ENCODE measurements at places on chromosomes 2 and 18. TPM values are rescaled to one million over a fixed set of nuclear protein-coding genes. Genes with fewer than 3 reads are reported as not detected.
A peak's percentile ranks its signal among the peaks of the same experiment; 100 is the strongest.

GRCh38 chr2:133503323-133503722 is 64.9 kb downstream of the NCKAP5 start:
- DNase-seq = no peak

The ASNSD1 gene
- total RNA-seq = 70.2 TPM

GRCh38 chr2:145146691-145147090 is 626.8 kb upstream of the ZEB2 start:
- no peak for DNase-seq

The ICOS gene
- total RNA-seq = 161 TPM

DNA sequence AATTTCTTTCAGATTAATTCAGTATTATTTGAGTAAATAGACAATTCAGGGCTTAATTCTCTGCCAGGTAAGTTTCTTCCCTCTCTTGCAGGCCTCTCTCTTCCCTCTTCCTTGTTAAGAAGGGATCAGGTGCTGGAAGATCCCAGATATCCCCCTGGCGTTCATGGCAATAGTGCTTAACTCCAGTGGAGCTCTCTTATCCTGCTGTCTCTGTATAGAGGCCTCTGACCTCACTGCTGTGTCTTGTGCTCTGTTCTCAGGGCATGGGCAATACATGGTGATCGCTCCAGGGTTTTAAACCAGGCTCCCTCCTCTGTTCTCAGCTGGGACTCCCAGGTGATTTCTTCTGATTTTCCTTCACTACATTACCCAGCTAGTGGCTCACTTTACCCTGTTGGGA is 226.8 kb downstream of the MC4R start:
- no peak for DNase-seq

DNA sequence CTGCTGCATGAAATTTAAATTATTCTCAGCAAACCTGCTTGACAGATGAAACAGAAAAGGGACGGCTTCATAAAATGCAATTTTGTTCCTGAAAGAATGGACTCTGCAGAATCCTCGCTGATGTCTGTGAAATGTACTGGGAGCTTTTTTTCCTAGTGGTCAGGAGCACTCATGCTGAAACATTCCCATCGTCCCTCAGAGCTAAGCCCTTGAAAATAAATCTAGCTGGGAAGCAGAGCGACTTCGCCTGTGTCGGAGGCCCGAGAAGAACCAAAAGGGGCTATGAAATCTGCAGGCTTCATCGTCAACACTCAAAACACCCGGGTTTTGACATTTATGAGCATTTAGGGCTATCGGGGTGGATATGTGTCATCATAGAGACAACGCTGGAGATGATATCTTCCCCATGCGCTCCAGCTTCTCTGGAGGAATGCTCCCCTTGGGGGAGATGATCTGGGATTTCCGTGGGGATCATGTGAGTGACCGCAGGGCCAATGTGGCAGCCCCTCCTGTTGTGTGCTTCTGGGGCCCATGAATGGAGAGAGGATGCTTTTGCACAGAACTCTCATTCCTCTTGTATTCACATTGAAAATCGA is 182.3 kb downstream of the KLHL29 start:
- DNase-seq = no peak

DNA sequence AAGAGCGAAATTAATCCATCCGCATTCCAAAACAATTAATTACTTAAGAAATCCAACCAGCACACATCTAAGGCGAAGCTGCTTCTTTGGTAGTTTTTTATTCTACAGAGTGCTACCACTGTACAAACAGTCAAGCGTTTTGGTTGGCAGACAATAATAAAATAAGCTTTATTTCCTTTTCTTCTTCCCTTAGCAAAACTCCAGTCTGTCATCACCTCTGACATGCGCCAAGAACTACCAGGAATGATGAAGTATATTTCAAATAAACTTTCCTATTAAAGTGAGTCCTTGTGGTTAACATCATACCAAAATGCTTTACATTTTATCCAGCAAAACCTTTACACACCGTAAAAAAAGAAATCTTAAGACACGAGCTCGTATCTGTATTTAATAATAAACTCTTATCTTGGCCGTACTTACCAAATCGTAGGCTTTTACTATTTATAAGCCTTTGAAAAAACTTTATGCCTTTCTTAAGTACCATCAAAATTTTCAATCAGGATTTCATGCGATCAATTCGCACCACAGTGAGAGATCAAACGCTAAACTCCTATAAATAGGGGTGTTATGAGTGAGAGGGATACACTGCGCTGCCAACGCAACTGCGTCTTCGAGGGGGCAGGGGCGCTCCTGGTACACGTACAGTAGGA is 1.3 kb downstream of the ATL2 start:
- peak; percentile 34 for DNase-seq

The SERPINB11 gene
- total RNA-seq = not detected

DNA sequence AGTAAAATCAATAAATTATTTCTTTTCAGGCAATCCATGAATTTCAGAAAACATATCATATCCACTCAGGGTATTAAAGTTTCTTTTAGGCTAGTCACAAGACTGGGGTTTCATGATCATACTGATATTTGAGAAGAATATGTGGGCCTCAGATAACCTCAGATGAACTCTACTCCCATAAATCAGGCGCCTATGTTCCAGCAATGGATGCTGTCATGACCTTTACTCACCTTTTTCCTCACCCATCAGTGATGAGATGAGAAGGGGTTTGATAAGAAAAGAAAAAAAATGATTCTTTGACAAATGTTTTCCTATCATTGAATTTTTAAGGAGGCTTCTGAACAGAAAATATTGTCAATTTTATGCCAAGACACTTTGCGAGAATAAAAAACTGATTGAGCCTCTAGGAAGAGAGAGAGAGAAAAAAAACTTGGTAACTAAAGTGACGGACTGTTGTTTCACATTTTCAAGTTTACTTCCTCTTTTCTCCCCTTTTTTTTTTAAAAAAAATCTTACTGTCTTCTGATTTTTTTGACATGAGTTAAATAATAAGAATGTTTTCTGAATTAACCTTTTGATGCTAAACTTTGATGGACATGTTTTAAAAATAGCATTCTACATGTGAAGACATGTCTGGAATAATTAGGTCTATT is 309.1 kb upstream of the MAP2 start:
- DNase-seq = no peak

DNA sequence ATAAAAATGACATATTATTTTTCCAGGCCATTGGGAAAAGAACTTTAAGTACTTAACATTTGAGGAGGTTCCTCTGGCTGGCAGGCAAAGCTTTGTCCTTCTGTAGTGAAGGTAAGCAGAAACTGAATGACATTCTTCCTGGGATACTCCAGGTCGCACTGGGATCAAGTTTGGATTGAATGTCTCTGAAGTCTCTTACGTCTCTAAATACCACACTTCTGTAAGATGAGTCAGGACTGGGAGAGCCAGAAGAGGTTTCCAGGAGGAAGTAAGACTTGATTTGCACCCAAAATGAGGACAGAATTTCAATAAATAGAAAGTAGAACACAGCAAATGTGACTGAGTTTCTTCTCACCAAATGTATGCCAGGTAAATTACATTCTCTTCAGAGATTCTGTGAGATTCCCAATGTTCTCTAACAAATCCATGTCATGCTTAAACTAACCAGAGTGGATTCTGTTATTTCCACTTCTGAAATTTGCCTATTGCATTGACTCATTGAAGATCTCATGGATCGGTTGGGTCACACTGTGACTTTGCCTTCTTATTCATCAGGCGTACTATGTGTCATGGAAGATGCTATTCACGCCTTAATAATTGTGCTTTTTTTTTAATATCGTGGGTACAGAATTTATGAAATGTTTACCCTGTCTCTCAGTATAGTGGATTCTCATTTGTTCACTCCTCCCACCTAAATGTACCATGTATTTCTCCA is 25.5 kb upstream of the VIT start:
- no peak for DNase-seq

DNA sequence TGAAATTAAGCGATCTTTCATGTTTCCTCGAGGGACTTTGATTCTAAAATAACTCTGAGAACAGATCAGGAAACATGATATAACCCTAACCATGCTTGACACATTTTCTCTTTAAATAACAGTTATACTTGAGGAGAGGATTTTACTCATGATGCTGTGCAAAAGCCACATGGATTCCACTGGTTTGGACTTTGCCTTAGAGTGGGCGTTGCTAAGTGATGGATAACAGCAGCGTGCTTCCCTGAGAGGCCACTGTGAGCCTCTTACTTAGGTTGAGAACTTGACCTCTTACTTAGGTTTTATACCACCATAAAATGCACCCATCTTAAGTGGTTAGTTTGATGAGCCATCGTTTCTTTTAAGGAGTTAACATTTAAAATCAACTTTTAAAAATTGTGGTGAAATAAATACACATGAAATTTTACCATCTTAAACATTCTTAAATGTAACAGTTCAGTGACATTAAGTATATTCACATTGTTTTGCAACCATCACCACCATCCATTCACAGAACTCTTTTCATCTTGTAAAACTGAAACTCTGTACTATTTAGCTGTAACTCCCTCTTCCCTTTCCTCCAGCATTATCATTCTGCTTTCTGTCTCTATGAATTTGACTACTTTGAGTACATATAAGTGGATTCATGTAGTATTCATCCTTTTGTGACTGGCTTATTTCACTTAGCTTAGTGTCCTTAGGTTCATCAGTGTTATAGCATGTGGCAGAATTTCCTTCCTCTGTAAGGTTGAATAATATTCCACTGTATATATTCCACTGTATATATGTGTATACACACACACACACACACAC is 22.6 kb downstream of the ANXA4 start:
- no peak for DNase-seq

DNA sequence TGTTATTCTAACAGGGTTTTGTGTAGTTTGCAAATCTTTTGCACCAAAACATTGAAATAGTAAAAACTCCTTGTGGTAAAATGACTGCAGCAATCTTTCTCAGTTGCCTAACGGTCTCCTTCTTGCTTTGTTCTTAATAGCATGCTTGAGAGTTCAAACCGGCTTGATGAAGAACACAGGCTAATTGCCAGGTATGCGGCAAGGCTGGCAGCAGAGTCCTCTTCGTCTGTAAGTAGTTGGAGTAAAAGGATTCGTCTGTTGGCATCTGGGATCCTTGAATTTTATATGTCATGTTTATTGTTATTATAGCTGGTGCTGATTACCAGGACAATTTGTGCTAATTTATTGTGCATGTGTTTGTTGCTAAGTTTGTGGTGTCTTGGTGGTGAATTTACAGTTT is 138.1 kb downstream of the DTNA start:
- DNase-seq = no peak

DNA sequence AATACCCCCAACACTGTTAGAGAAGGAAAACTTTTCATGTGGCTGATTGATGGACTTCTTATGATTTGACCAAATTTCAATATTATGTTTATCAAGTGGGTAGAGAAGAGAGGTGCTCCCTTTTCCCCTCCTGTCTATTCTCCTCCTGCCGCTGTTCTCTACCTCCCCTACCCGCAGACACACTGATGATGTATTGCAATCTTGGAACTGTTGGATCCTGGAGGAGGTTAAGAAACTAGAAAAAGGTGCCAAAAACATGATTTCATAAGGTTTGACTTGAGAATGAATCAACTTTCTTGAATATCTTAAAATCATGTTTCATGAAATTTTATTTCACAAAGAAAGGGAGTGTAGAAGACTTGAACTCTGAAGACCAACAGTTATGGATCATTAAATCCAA is 125.8 kb downstream of the MEIS1 start:
- no peak for DNase-seq

The ANKRD29 gene
- not detected for total RNA-seq

- no peak for DNase-seq
Observed at GRCh38 chr2:95275601-95276243, 1.5 kb downstream of the PROM2 start.

GRCh38 chr2:120239488-120240287 is 13.0 kb upstream of the RALB start:
- DNase-seq = no peak

GRCh38 chr2:100320547-100321178 is 1.6 kb downstream of the LONRF2 start:
- DNase-seq = no peak

- no peak for DNase-seq
Observed at GRCh38 chr2:233094614-233095013, 34.5 kb downstream of the INPP5D start.

DNA sequence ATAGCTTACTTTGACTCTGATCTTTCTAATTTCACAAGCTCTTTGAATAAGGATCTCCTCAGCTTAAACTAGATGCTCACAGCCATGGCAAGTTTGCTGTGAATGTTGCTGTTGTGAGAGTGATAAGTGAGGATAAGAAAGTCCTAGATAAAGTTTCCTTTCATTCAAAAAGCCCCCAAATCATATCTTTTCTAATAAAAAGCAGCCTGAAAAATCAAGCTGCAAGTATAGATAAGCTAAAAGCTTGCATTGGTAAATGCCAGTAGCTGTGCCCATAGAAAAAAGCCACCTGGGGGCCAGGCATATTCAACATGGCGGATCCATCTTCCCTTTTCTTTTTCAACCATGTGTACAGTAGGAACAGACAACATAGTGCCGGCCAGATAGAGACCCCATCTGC is 4.3 kb downstream of the NLRC4 start:
- DNase-seq = no peak

- no peak for DNase-seq
Observed at GRCh38 chr2:236657801-236658200, 88.2 kb downstream of the ACKR3 start.

DNA sequence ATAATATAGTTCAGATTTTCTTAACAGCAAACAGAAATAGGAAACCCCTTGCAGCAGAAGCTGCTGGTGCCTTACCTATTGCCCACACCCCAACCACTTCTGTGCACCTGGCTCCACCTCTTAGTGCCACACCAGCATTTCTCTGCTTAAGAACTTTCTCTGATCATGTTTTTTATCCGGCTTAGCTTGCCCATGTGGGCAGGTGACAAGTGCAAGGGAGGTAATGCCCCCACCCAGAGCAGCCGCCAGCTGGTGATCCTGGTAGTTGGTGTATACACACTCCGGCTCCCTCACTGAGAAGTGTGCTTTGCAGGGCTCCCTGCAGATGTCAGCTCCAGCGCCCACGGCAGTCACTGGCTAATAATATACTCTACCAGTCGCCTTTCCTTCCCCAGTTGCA is 126.3 kb downstream of the ALPK2 start:
- DNase-seq = no peak

- DNase-seq = no peak
Observed at GRCh38 chr18:58753976-58754375, 82.7 kb downstream of the MALT1 start.

GRCh38 chr2:238730881-238731280 is 117.0 kb upstream of the TWIST2 start:
- no peak for DNase-seq

- no peak for DNase-seq
Observed at GRCh38 chr18:2758309-2758708, 88.5 kb upstream of the EMILIN2 start.

- no peak for DNase-seq
Observed at GRCh38 chr18:50839996-50840395, 20.2 kb upstream of the MRO start.

- DNase-seq = no peak
Observed at GRCh38 chr2:8574196-8575037, 107.4 kb upstream of the ID2 start.

The METTL21A gene
- 29.2 TPM for total RNA-seq
